Islet precursor cell (in vitro differentiated cells): ENCODE measurements at places on chromosomes 6 and 20.

- DNase-seq, result no peak
Observed at GRCh38 chr6:27161946-27162603, 85.4 kb upstream of the PRSS16 start.

DNA sequence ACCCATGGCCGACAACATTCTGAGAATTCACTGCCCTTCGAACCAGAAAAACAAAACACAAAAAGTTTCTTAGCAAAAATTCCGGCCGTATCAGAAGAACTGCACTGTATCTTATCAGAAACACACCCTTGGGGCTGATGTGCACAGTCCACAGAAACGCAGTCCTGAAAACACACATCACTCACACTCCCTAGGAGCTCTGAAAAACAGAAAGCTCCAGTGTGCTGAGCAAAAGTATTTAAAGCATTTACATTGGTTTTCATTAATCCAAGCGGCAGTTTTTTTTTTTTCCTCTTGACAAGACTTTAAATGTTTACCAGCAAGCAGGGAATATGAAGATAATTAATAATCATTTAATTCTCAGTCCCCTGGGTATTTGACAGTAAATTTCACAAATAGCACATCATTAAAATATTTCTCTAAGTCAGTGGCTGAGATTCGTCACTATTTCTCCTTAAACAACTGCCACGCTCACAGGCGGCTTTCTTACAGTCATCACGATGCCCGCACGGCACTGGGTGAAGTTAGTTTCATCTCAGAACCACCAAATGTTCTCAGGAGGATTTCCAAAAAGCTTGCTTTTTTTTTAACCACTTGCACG is 13.3 kb downstream of the NFATC2 start:
- DNase-seq, result no peak

- no peak for DNase-seq
Observed at GRCh38 chr20:51651921-51652549, 109.5 kb upstream of the NFATC2 start.

DNA sequence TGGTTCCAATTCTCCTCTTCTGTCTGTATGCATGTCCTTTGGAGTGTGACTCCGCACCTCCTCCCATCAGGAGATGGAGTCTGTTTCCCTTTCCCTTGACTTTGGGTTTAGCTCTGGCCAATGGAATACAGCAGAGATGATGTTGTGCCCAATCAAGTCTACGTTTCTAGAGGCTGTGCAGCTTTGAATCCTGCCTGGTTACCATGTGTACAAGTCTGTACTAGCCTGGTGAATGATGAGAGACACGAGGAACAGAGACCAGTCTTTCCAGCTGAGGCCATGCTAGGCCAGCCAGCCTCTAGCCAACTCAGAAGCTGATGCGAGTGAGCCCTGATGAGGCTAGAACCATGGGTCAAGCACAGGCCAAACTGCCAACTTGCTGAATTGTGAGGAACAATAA is 83.2 kb downstream of the LAMP5 start:
- DNase-seq, result no peak

DNA sequence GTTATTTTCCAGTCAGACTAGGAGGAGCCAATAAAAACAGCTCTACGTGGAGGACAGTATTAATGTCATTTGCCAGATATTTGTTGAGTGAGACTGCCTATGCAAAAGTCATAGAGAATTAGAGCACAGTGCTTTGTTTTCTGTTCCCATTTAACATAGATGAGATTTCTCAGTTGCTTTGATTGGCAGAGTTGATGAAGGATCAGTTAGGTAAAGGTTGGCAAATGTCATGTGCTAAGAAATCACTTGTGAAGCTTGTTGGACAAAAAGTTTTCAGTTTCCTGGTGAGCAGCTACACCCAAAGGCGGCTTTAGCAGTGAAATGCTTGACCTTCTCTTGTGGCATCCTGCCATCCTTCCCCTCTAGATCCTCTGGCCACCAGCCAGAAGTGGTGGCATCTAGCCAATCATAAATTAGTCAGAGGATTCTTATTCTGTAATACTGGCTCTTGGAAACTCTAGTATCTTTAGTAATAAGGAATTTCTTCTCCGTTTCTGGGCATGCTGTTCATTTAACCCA is 37.0 kb downstream of the BCKDHB start:
- no peak for DNase-seq

DNA sequence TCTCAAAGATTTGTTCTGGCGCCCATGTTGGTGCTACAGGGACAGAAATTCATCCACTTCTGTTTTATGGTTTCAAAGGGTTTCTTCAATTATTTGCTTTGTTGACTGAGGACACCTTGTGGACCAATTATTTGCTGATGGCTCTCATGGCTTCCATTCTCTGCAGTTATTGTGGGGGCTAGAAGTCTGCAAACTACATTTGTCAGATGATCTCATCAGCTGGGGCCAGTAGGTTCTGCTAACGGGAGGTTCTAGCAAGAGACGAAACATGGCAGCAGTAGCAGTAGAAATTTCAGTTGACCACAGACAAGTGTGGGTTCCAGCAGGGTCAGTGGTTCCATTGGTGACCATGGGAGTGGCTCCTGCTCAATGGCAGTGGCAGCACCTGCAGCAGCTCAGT is 72.8 kb upstream of the BLCAP start:
- DNase-seq, result no peak

- DNase-seq, result peak; percentile 78
Observed at GRCh38 chr6:27138837-27139755, 108.4 kb upstream of the PRSS16 start.

- DNase-seq, result no peak
Observed at GRCh38 chr6:26526928-26527327, 11.2 kb upstream of the HMGN4 start.

DNA sequence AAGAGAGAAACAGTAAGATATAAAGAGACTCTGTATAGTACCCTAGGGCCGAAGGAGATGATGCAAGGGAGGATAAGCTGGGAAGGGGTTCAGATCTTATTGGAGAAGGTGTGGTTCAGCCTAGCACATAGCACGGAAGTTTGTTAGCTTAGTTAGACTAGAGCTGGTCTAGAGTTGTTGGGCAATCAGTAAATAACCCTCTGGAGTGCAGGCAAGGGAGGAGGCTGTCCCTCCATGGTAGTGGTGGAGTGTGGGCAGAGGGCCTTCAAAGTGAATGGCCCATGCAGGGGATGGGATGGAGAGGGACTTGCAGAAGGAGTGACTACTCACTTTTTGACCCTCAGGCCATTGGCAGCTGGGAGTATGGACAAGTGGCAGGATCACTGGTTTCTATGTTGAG is 20.0 kb downstream of the TULP4 start:
- no peak for DNase-seq

- no peak for DNase-seq
Observed at GRCh38 chr6:97189767-97190166, 93.2 kb downstream of the MMS22L start.

- DNase-seq, result no peak
Observed at GRCh38 chr20:37528446-37529213, 954 bp upstream of the BLCAP start.

DNA sequence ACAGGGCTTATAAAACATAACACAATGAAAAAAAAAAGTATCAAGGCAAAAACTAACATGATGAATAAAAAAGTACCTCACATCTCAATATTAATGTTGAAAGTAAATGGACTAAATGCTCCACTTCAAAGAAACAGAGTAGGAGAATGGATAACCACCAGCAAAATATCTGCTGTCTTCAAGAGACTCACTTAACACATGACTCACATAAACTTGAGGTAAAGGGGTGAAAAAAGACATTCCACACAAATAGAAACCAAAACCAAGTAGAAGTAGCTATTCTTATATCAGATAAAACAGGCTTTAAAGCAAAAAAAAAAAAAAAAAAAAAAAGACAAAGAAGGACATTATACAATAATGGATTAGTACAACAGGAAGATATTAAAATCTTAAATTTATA is 86.9 kb downstream of the TBC1D32 start:
- no peak for DNase-seq

DNA sequence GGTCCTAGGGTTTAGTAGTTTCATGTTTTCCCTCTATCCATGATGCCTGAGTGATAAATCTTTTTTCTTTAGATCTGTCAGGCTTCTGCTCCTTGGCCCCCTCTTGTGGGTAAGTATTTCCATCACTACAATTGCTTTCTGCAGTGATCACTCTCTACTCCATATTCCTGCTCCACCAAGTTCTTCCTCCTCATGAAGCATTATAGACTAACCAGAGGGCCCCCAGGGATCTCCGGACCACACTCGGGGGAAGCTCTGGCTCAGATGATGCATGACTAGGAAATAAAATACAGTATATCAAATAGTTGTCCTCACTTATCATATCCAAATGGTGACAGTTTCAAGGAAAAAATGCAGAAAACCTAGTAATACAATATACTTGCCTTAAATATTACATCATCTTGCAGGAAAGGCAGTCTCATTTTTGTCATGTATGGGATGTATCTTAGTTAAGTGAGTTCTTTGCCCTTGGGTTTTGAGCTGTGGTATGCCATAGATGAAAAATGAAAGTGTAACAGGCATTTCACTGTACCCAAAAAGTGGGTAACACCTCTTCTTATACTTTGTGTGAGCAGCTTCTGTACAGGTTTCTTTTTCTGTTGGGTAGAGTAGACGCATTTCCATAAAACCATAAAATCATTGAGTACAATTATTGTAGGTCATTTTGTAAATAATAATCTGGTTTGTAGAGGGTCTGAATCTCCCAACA is 200.9 kb upstream of the EYA4 start:
- no peak for DNase-seq

GRCh38 chr6:155075930-155076695 is 81.0 kb downstream of the TIAM2 start:
- no peak for DNase-seq

GRCh38 chr20:17636523-17637412 is 45.3 kb downstream of the RRBP1 start:
- peak; percentile 84 for DNase-seq

- DNase-seq, result no peak
Observed at GRCh38 chr6:129672881-129673631, 36.9 kb downstream of the ARHGAP18 start.

- no peak for DNase-seq
Observed at GRCh38 chr6:100627911-100628758, 163.4 kb upstream of the SIM1 start.

- DNase-seq, result peak; percentile 16
Observed at GRCh38 chr6:15443119-15443830, 197.4 kb downstream of the JARID2 start.

- DNase-seq, result peak; percentile 90
Observed at GRCh38 chr6:40512340-40512739, 74.8 kb downstream of the LRFN2 start.

- peak; percentile 80 for DNase-seq
Observed at GRCh38 chr20:32019156-32019510, 8.9 kb downstream of the CCM2L start.

GRCh38 chr20:15081261-15081660 is 743.8 kb upstream of the FLRT3 start:
- DNase-seq, result no peak

- no peak for DNase-seq
Observed at GRCh38 chr20:42392442-42392841, 774.3 kb upstream of the CHD6 start.

- no peak for DNase-seq
Observed at GRCh38 chr20:4181956-4182945, 166.9 kb upstream of the RNF24 start.

DNA sequence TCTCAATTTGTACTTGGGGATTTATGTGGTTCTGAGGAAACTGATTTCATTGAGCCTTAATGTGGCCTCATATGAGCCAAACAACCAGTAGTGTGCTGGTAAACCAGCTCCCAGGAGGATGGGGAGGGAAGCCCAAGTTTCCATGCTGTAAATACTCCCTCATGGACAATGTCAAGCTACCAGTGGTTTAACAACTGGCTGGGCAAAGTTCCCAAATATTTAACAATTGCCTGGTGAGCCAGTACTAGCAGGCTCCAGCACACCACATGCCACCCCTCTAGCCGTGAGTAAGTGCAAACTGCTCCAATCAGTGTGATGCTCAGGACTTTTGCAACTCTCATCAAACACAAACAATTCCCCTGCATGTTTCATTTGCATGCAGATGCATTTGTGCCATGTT is 19.2 kb upstream of the CDKN1A start:
- peak; percentile 35 for DNase-seq

DNA sequence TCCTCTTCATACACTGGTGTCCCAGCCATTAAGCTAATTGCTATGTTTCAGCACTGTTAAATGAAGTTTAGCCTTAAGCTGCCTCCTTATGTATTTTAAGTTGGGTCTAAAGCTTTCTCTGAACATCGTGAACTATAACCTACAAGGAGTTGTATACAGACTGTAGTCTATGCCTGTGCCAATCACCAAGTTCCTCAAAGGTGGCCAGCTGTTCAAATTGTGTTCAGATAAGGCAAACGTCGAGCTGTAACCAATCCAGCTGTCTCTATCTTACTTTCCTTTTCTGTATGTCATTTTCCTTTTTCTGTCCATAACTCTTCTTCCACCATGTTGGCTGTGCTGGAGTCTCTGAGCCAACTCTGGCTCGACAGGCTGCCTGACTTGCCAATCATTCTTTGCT is 199.6 kb downstream of the OGFRL1 start:
- no peak for DNase-seq

DNA sequence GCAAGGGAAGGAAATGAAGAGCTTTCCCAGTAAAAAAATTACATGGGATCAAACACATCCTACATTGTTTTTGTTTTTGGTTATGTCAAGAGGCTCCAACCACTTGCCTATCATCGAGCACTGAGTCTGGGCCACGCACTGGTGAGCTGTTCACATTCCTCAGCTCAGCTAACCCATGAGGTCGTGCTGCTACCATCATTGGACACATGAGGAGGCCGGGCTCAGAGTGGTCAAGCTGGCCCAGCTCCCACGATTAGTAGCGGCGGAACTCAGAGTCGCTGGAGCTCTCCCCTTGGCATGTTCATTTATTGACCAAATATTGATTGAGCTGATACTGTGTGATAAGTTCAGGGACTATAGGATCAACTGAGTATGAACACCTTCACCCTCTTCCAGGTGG is 164.9 kb downstream of the CDH26 start:
- peak; percentile 50 for DNase-seq

GRCh38 chr20:50911030-50911429 is 20.2 kb downstream of the ADNP start:
- no peak for DNase-seq
